ENCODE measurements at places on chromosomes 5 and 9.

GRCh38 chr5:169913479-169913878, 66.8 kb downstream of the INSYN2B start:
- DNase-seq = no peak

DNA sequence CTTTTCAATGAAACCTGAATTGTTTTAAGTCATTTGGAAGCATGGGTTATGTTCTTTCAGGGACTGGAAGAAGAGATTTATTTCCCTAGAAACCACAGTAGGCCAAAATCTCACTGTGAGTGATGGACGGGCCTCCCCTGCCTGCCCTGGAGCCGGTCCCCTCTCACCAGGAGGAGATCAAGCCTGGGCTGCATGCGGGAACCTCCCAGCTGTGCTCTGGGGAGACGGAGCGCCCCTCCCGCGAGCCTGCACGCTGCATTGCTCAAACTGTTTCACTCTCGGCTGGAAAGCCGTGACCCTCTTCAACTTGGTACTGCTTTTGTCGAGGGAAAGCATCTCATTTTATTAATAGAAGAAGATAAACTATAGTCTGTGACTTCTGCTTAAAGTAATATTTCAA, 85.4 kb downstream of the IRX2 start:
- no peak for DNase-seq

DNA sequence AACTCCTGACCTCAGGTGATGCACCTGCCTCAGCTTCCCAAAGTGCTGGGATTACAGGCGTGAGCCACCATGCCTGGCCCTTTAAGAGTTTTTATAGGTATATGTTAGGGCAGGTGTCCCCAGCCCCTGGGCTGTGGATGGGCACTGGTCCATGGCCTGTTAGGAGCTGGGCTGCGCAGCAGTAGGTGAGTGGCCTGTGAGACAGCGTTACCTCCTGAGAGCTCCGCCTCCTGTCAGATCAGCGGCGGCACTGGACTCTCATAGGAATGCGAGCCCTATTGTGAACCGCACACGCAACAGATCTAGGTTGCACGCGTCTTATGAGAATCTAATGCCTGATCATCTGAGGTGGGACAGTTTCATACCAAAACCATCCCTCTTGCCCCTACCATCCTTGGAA, 173.4 kb downstream of the GOLPH3 start:
- DNase-seq = no peak

GRCh38 chr9:91395553-91396471, 27.8 kb downstream of the NFIL3 start:
- no peak for DNase-seq

GRCh38 chr5:53469946-53470687, 10.3 kb upstream of the FST start:
- DNase-seq = no peak

GRCh38 chr9:96599298-96599697, 20.3 kb downstream of the CDC14B start:
- no peak for DNase-seq

- DNase-seq = no peak
Observed at GRCh38 chr5:157947156-157947555, 88.2 kb upstream of the CLINT1 start.

GRCh38 chr9:114212826-114213225, 57.5 kb downstream of the COL27A1 start:
- DNase-seq = no peak

DNA sequence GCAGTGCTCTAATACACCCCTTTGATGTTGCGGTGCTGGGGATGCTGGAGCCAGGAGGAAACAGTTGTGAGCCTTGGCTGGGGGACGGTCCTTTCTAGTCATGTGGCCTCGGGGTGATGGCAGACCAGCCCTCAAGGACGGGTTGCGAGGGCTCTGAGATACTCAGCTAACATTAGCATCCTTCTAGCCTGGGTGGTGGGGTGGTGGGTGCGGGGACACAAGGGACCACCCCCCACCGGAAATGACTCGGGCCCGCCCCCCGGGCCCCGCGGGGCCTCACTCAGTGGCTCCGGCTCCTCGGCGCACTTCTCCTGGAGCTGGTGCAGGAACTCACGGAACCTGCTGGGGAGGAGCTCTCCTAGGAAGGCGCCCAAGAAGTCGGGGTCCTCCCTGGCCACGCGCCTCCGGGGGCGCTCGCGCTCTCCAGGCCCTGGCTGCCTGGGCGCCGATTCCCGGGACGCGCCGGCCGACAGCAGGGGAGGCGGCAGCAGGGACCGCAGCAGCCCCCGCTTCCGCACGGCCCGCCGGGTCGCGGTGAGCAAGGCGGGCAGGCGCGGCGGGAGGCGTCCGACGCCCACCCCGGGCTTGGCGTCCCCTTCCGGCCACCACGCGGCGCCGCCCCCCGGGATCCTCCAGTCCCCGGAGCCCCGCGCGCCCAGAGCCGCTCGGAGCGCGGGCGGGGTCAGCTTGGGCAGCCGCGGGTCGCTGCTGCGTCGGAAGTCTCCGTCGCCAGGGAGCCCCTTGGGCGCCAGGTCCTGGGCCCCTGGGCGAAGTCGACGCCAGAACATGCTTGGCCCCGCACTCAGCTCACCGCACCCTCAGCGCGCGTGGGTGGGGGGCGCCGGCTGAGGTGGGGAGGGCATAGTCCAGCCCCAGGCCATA, 873 bp downstream of the C9orf50 start:
- DNase-seq = no peak
